ENCODE measurements at places on chromosomes 11 and 22.

DNA sequence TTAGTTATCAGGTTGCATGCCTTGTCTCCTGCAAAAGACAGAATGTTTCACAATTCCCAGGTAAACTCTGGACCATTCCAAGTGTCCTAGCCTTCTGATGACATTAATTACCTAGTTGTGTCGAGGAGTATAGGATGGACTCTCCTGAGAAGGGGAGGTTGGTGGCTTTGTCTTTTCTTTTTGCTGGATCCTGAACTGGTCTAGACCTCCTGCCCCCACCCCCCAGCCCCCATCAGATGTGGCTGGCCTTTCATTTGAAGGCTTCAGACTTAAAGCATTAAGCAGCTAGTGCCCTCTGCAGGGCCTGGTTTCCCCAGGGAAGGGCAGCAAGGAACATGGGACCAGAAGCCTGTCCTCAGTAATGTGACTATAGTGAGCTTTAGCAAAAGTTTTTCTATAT, 9.7 kb downstream of the MCAM start:
- DNase-seq, result no peak

GRCh38 chr11:116909245-116909644, 71.8 kb upstream of the APOA1 start:
- no peak for DNase-seq

DNA sequence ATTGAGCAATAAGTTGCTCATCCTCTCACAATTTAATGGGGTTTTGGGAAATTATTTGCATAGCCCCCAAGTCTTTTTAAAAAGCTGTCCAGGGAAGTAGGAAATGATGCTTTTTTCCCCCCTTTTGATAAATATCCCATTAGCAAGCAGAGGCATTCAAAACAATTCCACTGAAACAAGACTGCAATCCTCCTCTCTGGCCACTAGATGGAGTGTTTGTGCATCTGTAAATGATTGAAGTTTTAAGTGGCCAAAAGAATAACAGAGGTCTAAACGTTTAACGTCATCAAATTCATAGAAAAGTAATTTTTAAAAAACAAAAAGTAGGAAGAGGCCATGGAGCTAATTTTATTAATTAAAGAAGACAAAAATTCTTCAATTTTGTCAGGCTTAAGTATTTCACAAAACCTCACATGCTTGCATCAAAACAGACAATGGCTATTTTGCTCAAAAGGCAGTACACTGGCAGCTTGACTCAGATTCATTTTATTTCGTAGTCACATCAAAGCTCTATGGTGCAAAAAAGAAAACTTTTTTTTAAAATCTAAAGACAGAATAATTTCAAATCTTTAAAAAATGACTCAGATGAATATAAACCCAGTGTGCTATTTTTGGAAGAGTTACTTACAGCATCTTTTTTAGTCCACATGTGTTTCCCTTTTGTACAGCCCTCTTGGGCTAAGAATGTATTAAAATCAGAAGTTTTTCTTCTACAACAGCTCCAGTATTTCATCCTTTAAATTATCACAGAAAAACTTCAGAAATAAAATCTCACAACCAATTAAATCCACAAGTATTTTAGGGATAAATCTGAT, 17.8 kb downstream of the CHORDC1 start:
- DNase-seq, result no peak

DNA sequence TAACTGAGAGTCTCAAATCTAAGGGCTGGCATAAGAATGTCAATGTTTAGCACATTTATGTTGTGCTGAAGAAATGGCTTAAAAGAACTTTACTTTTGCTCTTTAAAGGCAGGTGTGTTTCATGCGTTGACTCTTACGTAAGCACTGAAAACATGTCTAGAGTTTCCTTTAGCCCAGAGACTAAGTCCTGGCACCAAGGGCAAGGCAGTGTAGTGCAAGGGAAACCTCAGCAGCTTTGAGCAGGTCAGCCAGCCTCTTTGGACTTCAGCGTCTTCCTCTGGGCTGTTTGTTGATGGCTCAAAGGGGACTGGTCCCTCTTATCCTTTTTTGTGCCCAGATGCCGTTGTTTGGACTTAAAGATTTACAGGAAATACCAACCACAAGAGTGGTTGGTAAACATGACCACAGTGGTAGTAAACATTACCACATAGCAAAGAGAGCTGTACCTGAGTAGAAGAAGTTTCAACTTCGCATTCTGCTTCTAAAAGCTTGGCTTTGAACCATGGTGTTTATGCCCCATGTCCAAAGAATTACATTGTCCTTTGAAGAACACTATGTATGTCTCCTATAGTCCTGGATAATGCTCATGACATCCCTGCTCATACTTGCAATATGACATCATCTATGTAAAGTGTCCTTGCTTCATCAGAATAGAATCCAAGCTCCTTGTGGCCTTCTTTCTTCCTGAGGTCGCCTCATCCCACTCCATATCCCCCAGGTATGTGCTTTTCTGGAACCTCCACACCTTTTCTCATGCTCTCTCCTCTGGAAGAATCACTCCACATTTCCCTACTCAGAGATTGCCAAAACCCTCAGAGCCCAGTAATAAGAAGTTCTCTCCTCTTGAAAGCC, 23.5 kb downstream of the TENM4 start:
- DNase-seq, result no peak

DNA sequence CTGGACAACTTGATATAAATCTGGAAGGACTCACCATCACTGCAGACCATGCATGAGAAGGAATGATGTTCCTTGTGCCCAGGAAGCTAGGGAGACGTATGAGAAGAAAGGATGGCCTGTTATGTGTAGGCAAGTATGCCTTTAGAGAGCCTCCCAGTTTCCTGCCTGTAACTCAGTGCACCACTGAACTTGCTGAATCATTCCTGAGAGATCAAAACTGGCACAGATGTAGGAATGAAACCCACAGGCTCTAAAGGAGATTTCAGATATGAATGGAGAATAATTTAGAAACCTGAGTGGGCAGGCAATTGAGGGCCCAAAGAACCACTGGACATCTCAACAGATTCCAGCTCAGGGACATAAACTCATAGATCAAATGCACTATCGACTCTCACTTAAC, 38.4 kb upstream of the PRSS23 start:
- DNase-seq, result no peak

DNA sequence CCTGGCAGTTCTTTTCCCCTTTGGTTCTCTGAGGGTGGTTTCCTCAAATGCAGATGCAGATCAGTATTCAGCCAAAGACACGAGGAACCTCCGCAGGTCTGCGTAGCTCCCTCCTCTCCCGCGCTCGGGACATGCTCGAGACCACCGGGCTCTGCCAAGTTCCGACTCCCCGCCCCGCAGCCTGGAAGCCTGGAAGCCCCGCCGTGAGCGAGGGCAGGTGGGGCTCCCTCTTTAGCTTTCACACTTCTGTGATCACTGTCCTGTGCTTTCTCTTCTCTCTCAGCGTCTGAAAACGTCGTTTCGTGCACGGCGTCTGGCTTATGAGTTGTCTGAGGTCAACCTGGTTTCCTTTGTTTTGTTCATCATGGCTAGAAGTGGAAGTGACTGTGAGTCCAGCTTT, 26.6 kb downstream of the ZBED4 start:
- no peak for DNase-seq

GRCh38 chr22:19915287-19915954, 26.2 kb upstream of the COMT start:
- no peak for DNase-seq

- no peak for DNase-seq
Observed at GRCh38 chr22:48926643-48927042, 901.0 kb downstream of the BRD1 start.

GRCh38 chr11:80815752-80816453, 1375.1 kb upstream of the TENM4 start:
- DNase-seq, result no peak

DNA sequence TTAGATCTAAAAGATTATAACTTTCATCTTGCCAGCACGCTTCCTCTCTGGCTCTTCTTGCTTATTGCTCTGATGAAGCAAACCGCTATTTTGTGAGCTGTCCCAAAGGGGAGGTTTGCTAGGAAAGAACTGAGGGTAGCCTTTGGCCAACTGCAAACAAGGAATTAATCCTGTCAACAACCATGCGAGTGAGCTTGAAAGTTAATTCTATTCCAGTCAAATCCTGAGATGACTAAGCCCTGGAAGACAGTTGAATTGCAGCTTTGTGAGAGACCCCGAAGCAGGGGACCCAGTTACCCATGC, 10.3 kb upstream of the RNF141 start:
- DNase-seq, result no peak

- no peak for DNase-seq
Observed at GRCh38 chr11:9753021-9753420, 89.1 kb downstream of the SWAP70 start.

DNA sequence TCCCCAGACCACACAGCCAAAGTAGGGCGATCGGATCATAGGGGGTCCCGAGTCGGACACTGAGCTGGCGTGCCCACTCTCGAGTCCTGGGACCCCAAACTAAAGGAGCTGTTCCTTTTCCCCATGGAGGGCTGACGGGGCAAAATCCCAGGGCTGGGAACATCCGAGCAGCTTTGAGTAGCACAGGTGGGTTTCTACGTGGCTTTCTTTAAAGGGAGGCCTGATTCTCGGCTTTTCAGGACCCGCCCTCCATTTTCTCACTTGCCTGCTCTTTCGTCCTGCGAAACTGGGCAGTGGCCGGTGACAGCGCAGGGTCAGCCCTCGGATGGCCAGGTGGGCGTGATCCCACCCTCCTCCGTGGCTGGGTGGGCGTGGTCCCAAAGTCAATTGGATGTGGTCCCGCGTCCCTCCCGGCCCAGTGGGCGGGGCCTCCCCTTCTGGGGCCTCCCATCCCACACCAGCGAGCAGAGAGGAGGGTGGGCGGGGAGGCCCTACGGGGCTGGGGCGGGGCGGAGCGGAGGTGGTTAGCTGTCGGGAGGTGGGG, 17.5 kb upstream of the TXNRD2 start:
- no peak for DNase-seq

GRCh38 chr22:49826603-49827270, 936 bp downstream of the BRD1 start:
- DNase-seq, result no peak

GRCh38 chr11:99881610-99882009, 805.5 kb upstream of the ARHGAP42 start:
- DNase-seq, result no peak

DNA sequence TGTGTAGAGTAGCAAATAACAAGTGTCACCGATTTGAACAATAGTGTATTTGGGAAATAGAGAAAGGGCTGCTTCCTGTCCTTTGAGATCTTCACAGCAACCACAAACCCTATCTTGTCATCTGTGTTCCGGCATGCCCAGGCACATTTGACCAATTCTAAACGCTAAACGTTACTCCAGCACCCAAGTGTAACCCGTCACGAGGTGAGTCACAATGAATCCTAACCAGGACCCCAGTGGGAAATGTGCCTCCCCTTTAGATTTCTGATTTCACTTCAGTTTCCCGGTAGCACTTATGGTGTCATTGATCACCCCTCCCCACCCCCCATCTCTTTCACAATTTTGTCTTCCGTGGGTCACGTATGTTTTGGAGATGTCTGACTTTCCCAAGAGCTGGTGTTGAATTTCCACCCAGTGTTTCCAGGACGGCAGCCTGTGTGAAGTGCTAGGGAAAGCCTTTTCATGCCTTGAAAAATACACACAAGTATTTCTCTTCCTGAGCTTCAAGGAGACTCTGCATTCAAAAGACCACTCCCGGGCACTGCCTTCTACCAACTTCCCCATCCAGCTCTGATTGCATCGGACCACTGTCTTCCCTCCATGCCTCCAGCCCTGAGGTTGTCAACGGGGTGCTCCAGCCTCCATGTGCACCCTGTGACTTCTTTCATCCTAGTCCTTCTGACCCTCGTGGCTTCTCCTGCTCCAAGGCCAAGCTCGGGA, 10.5 kb upstream of the C11orf24 start:
- DNase-seq, result no peak

DNA sequence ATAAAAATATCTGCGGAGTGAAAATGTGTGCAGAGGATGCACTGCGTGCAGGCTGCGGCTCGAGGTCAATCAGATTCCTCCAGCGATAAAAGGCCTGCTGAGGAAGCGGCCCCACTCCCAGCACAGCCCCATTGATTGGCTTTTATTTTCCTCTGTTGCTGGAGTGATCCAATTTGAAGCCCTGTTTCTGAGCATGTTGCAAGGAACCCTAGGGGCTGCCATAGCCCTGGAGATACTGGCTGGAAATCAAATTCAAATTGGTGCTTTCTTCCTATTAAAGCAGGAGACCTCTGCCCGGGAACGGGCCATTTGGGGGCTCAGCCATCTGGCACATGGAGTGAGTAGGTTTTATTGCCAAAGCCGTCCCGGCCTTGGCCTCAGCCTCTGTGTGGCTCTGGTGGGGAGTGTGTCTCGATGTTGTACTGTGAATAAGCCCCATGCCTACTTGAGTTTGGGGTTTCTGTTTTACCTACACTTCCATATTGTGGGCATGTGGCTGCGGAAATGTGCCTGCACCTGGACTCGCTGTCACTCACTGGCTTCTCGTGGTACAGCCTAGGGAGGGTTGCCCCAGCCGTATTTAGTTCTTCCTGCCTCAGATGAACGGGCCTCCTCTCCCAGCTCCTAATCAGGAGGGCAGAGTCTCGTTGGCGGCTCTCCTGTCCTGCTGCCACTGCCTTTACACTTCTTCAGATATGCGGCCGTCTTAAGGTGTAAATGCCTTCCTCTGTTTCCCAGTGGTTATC, 25.6 kb downstream of the PARVB start:
- DNase-seq, result no peak

- DNase-seq, result no peak
Observed at GRCh38 chr11:70173018-70173417, 30.1 kb upstream of the FADD start.

DNA sequence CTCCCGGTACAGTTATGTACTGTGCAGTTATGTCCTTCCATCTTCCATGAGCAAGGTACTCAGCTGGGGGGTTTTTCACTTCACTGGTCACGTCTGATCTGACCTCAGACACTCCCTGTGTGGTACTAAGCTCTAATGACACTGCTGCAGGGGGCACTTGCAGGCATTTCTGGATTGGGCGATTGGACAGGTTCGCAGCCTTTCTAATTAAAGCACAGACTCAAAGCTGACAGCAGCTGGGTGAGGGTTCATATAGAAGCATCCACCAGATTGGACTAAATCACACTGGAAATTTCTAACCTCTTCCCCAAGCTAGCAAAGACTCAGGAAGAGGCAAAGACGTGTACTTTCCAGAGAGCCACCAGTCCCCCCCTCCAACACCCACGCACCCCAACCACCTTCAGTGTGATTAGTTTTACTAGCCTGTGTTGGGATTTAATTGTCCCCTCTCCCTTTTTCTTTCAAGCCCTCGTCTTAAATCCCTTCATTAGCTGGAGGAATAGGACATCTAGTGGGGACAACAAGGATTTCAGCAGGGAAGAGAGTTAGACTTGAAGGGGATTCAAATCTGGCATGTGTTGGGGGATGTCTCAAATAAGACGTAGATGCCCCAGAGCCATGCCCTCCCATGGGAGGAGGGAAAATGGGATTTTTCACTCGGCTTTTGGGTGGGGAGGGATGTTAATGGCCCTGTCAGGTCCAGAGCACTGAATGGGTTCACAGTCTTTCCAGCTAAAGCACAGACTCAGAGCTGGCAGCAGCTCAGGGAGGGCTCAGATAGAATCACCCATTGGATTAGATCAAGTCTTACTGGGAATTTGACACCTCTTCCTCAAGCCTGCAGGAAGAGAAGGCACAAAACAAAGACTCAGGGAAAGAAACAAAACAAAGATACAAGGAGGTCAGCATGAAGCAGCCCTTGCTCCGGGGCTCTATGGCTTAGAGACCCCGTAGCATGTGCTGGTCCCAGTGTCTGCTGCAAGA, 10.9 kb downstream of the INS start:
- DNase-seq, result no peak

- no peak for DNase-seq
Observed at GRCh38 chr11:94638902-94639373, 71.8 kb downstream of the PIWIL4 start.

Data from stimulated activated CD8-positive, alpha-beta memory T cell treated with anti-CD3 and anti-CD28 coated beads, Interleukin-2, amount 100 ng/mL, for 1 hour (primary cell).